ENCODE measurements at places on chromosomes 13 and 19. TPM values are rescaled to one million over a fixed set of nuclear protein-coding genes. Genes with fewer than 3 reads are reported as not detected.

Gene EDNRB
- total RNA-seq: not detected

Gene MISP
- 86.8 TPM for total RNA-seq

Gene C19orf81
- total RNA-seq: 4.3 TPM

Gene SULT2A1
- not detected for total RNA-seq

Gene LAIR1
- total RNA-seq: not detected

Gene TINCR
- total RNA-seq: 3.9 TPM

Gene FFAR2
- total RNA-seq: not detected

Gene CD70
- 25.1 TPM for total RNA-seq

Gene RUVBL2
- 232 TPM for total RNA-seq

Gene ZNF544
- total RNA-seq: 15.8 TPM

Gene SHISA7
- total RNA-seq: not detected

Gene CCL25
- not detected for total RNA-seq

Gene GIPR
- total RNA-seq: 3.2 TPM

Gene ZNF563
- not detected for total RNA-seq

Gene TEKTIP1
- not detected for total RNA-seq

Gene MBD3L1
- total RNA-seq: not detected

Gene C19orf67
- not detected for total RNA-seq

Gene CILP2
- total RNA-seq: 0.18 TPM

Gene CEBPA
- 10.2 TPM for total RNA-seq

Gene CEACAM16
- not detected for total RNA-seq

Gene CD79A
- total RNA-seq: 0.91 TPM
